ENCODE measurements at places on chromosomes 16 and 17.

DNA sequence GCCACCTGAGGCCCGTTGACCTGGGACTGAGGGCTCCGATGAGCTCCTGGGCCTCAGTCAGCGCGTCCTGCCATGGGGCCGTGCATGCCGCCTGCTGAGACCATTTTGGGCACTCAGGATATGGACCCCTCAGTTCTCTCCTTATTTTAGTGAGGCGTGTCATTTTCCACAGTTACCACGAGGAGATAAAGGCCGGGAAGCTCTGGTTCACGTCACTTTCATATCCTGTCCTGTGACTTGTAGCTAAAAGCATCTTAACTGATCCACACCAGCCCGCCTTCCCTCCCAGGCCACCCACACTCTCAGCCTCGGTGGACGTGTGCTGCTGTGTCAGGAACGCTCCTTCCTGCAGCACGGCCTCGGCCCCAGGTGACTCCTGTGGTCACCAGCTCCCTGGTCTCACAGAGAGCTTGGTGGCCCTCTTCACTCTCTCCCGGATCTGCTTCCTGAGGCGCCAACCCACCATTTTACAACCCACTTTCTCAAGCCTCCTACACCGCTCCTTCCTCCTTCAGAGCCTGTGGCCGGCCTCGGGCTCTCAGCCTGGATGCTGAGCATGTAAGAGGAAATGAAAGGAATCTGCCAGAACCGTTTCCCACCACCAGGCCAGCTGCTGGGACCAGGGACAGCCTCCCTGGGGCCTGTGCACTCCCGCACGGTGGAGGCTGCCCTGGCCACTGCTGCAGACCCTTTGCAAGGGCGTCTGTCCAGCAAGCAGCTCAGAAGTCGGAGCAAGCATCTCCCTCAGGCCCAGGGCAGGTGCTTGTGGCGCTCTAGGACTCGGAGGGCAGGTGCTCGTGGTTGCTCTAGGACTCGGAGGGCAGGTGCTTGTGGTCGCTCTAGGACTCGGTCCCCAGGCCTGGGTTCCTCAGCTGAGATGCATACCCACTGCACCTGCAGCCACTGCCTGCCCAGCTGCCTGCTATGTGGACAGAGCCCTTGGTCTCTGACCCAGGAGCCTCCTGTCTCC is 23.9 kb upstream of the FASN start:
- no peak for DNase-seq

GRCh38 chr17:39092692-39093230 is 58.7 kb downstream of the PLXDC1 start:
- DNase-seq = no peak

- no peak for DNase-seq
Observed at GRCh38 chr17:74206332-74206818, 2.9 kb downstream of the RPL38 start.

DNA sequence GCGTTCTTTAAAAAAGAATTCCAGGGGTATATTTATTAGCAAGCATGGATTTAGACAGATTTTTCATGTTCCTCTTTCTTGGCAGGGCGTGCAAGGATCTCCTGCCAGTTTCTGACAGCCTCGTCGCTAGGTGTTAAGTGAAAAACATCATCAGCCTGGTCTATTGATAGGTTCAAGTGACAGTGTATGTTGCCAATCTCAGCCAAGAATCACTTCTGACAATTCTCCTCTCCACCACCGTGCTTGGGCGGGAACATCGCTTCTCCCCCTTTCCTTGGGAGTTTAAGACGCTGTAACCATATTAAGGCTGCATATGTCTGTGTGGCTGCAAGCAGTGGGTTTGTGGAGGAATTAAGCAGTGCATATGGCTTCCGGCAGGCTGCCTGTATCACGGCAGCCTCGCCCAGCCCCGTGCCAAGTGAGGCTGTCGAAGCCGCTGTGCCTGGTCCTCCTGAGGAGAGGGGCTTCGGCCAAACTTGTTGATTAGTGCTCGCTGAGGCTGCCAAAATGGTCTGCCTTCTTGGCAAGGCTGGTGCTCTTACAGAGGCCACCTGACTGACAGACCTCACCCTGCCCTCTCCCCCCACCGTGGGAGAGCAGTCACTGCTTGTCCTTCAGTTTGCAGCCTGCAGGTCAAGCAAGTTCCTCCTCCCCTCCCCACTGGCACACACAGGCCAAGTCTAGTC is 132.2 kb upstream of the MPHOSPH6 start:
- no peak for DNase-seq

- DNase-seq = no peak
Observed at GRCh38 chr17:44386182-44386525, 3.3 kb downstream of the ITGA2B start.

DNA sequence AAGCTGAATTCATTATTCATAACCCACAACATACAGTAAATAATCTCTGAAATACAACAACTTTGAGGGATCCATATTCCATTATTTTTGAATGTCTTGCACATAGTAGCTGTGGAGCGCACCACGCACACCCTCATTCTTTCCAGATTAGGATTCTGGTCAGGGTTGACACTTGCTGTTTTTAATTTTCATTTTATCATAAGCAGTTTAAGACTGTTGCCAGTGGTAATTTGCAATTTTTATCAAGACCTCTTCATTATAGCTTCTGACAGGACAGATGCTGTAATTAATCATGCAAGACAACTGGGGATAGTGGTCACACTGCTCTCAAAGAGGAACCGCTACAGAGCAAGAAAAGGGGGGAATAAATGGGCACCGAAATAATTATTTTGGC is 109.7 kb downstream of the TOX3 start:
- DNase-seq = no peak

DNA sequence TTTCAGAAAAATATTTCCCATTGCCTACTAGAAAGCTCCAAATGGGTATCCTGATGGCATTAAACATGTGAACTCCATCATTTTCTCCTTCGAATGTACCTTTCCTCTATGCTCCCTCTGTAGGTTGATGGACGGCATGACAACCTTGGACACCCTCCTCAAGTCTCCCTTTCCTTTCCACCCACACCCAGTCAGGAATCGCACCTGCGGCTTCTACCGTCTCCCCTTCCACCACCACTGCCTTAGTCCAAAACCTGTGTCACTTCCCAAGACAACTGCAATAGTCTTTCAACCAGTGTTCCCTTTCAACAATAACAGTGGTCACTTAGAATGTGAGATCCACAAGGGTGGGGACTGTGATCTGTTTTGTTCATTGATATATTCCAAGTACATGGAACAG is 233.1 kb upstream of the AXIN2 start:
- DNase-seq = no peak

DNA sequence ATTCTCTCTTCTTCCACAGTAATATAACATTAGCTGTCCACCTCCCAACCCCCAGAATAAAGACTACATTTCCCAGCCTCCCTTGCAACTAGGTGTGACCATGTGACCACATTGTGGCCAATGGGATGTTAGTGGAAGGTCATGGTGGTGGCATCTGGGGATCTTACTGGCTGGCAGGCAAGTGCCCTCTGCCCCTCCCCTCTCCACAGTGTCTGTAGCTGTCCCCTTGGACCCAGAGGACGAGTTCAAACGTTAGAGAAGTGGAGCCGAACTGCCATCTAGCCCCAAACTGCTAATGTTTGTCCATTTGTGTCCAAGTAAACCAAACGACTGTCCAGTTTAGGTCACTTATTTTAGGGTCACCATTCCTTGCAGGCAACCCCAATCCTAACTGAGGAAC is 26.6 kb upstream of the KCNG4 start:
- DNase-seq = no peak

GRCh38 chr17:81710514-81711308 is 1.4 kb upstream of the SLC25A10 start:
- no peak for DNase-seq

- DNase-seq = no peak
Observed at GRCh38 chr17:58289869-58290268, 9.1 kb upstream of the MPO start.

GRCh38 chr17:47316311-47316710 is 7.4 kb upstream of the EFCAB13 start:
- DNase-seq = no peak

DNA sequence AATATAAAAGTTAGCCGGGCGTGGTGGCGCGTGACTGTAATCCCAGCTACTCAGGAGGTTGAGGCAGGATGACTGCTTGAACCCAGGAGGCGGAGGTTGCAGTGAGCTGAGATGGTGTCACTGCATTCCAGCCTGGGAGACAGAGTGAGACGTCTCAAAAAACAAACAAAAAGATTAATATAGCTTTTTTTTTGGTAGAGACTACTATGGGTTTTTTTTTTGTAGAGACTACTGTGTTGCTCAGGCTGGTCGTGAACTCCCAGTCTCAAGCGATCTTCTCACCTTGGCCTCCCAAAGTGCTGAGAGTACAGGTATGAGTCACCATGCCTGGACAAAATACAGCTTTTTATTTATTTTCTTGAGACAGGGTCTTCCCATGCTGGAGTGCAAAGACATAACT is 20.2 kb downstream of the ZNRF1 start:
- no peak for DNase-seq

DNA sequence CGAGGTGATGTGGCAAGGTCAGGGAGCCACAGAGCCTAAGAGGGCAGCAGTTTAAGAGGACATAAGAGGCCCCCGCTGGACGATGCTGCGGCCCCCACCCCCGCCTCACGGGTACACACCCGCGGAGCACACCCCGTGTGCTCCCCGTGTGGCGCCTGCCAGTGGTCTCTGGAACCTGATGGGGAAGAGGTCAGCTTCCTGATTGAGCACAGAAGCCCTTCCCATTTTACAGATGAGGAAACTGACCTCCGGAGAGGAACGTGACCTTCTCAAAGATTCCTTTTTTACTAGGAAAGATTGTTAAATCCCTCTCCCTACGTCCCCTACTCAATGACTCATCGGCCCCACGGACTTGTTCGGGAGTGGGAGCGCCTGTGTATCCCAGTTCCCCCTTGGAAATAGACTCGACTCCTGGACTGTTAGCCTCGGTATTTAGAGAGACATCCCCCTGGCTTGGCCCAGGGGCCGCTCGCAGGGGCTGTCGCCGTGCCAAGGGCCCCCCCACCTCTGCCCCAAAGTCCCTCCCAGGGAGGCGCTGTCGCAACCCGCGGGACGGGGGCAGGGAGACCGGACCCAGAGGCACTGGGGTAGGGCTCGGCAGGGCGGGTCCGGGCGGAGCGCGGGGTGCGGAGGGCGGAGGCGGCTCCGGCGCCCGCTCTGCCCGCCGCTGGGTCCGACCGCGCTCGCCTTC is at the start of gene ABCC3:
Gene ABCC3 (plus strand): TSS at position 658 of the 691 bp plus-strand sequence. CDS start 56 bp downstream, outside the sequence.
- DNase-seq = no peak

Data from activated naive CD4-positive, alpha-beta T cell treated with Interleukin-2 at 50 U/mL for 16 hours (primary cell).